ENCODE measurements at places on chromosomes 11 and 22.

- no peak for DNase-seq
Observed at GRCh38 chr11:78957476-78958245, 383.0 kb upstream of the NARS2 start.

GRCh38 chr11:92758241-92758780 lies 211.1 kb upstream of the MTNR1B start:
- no peak for DNase-seq

GRCh38 chr11:64299847-64300648 lies at the start of gene CATSPERZ:
Gene CATSPERZ (plus strand): TSS chr11:64300358. CDS start chr11:64300411, 53 bp downstream.
- no peak for DNase-seq

DNA sequence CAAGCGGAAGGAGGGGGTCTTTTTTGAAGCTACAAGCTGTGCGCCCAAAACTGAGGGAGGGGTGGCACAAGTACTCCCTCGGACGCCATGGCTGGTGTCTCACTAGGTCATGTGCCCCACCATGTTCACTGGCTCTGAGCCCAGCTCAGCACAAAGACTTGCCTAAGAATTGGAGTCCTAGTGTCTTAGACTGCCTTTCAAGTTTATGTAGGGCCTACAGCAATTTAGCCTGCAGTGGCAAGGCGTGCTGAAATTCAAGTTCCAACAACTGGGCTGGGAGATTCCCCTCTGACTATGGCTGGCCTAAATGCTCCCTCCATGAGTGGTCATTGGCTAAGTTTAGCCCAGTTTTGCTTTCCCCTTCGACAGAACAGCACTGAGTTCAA lies 27.3 kb downstream of the FCHSD2 start:
- no peak for DNase-seq

All from NCI-H226 (cell line).